ENCODE measurements at places on chromosomes 3 and 15.

- DNase-seq: no peak
Observed at GRCh38 chr3:156751461-156752025, 74.6 kb upstream of the LEKR1 start.

GRCh38 chr3:126340943-126341754 is 16.1 kb downstream of the KLF15 start:
- DNase-seq: no peak

- no peak for DNase-seq
Observed at GRCh38 chr3:188446014-188446413, 292.1 kb downstream of the LPP start.

DNA sequence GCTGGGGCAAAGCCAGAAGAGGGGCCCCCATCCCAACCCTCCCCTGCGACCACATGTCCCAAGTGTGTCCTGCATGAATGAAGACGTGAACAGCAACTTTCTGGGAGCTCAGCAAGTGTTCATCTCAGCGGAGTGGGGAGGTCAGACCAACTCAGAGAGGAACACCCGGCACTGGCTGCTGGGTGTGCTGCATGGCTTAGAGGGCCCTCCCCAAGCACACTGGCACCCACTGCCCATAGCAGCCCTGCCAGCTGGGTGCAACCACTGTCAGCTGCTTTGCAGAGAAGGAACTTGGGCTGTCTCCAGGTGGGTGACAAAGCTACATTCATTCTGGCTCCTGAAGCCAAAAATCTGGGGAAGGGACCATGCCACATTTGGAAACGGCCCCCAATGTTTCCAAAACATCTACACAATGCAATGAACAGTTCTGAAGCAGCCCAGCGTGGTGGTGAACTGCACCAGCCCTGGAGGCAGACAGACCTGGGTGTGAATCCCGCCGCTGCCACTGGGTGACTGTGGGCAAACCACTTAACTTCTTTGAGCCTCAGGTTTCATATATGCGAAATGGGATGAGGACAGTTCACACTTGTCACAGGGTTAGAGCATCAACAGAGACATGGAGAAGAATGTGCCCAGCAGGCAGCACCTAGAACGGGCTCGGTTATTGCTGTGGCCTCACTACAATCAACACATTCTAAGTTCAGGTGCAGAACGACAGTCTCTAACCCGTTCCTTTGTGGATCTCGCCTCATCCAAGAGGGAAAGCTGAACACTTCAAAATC is 145.4 kb downstream of the NUP210 start:
- DNase-seq: no peak

GRCh38 chr3:183513046-183513706 is 42.3 kb downstream of the KLHL6 start:
- peak; percentile 38 for DNase-seq

DNA sequence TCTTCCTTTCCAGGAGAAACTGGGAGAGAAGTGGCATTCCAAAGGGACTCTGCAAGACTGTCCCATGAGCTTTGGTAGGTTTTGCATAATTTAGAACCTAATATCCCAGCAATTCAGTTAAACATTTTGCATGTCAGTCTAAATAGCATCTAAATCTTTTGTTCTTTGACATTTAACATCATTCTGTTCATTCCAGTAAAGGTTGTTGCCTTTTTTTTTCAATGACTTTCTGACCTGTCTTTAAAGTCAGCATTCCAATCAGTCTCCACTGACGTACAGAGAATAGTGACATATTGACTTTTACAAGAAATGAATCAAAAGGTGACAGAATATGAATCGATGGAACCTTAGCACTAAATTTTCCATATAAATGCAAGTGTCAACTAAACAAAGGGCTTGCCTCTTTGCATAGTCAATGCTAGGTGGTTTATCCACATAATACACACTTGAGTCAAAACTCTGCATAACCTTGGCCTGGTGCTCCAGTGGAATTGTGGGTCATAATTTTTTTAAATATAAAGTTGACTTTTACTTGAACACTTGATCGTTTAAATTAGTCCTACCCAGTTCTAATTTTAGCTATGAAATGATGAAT is 370.1 kb downstream of the CNTN6 start:
- no peak for DNase-seq

DNA sequence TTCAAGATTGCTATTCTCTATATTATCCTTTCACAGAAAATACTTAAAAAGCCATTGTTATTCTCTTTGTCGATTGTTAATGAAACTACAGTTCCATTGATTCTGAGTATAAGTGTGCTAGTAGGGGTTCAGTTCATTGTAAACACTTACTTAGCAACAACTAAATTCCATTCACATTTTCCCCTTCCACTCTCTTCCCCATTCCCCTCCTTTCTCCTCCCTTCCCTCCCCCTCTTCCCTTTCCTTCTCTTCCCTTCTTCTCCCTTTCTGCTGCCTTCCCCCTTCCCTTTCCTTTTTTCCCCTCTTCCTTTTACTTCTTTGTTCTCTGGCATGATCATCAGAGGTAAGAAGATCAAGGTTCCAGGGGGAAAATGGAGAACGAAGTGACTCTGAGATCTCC is 21.3 kb upstream of the RIOX2 start:
- no peak for DNase-seq

- DNase-seq: no peak
Observed at GRCh38 chr15:75483961-75484360, 32.5 kb upstream of the SIN3A start.

GRCh38 chr15:101250341-101250831 is 1.5 kb downstream of the CHSY1 start:
- DNase-seq: no peak

DNA sequence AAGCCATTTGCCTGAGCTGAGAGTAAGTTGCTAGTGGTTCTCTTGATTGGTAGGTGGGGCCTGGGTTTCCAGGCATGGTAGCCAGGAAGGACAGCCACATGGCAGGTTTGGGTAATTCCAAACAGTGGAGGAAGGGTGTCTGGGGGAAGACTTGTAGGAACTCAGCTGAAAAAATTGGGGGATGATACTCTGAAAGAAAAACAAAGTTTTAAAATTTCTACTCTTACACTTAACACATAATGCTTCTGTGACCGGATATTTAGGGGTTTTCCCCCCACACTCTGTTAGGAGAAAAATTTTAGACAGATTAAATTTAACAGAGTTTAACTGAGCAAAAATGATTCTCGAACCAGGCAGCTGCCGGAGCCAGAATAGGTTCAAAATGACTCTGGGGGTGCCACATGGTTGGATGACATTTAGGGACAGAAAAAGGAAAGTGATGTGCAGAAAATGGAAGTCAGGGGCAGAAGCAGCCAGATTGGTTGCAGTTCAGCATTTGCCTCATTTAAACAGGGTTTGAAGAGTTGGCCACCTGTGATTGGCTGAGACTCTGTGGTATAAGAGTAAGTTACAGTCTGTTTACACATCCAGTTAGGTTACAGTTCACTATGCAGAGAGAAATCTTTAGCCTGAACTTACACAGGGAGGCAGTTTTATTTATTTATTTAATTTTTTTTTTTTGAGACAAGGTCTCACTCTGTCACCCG is 8.1 kb downstream of the B2M start:
- DNase-seq: no peak

DNA sequence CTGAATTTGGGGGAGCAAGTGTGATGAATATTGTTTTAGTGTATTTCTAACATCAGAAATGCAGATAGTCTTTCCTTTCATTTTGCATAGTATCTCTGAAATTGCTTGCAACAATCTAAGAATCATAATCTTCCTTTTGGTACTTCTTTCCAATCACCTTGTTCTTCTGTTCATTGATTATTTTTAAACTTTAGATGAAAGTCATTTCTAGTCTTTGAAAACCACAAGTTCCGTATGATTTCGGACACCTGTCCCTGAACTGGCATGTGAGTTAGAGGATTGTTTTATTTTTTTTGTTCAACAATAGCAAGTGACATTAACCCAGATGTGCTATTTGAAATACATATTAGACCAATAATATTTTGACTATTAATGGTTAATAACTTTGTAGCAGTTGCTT is 329.7 kb downstream of the UNC13C start:
- DNase-seq: no peak

GRCh38 chr3:102450976-102451375 is 16.2 kb downstream of the ZPLD1 start:
- DNase-seq: no peak

DNA sequence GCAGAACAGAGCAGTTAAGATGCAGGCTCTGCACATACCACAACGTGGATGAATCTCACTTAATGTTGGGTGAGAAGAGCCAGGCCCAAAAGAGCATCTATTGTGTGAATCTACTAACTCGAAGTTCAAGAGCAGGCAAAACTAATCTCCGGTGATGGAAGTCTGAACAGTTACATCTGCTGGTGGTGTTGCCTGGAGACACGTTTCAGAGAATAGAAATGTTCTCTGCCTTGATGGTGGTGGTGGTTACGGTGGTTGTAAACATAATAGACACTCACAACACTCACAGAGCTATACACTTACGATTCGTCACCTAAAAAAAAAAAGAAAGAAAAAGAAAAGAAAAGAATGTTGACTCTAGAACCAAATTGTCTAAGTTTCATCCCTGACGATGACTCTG is 86.8 kb downstream of the LIPC start:
- no peak for DNase-seq

GRCh38 chr3:125072749-125073389 is 17.1 kb upstream of the HEG1 start:
- DNase-seq: no peak

DNA sequence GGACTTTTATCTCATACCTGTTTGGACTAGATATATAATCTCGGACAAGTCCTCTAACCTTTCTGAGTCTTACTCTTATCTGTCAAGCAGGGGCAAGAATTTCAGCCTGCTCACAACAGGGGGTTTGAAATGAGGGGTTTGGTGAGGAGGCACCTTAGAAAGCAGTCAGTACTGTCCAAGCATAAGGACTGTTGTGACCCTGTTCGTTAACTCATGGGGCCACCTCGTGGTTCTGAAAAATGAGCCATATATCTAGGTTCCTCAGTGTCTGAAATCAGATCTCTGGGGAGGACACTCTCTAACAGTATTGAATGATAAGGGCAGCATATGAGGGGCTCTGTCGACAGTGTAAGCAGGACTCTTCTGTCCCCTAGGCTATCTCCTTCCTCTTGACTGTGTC is 7.2 kb upstream of the TIMP4 start:
- no peak for DNase-seq

DNA sequence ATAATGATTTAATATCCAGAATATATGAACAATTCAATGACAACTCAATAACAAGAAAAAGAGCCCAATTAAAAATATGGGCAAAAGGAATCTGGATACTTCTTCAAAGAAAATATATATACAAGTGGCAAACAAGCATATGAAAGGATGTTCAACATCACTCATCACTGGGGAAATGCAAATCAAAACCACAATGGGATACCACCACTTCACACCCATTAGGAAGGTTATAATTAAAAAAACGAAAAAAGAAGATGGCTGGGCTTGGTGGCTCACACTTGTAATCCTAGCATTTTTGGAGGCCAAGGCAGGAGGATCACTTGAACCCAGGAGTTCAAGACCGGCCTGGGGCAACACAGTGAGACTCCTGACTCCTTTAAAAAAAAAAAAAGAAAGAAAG is 4.1 kb downstream of the CCDC12 start:
- DNase-seq: no peak

DNA sequence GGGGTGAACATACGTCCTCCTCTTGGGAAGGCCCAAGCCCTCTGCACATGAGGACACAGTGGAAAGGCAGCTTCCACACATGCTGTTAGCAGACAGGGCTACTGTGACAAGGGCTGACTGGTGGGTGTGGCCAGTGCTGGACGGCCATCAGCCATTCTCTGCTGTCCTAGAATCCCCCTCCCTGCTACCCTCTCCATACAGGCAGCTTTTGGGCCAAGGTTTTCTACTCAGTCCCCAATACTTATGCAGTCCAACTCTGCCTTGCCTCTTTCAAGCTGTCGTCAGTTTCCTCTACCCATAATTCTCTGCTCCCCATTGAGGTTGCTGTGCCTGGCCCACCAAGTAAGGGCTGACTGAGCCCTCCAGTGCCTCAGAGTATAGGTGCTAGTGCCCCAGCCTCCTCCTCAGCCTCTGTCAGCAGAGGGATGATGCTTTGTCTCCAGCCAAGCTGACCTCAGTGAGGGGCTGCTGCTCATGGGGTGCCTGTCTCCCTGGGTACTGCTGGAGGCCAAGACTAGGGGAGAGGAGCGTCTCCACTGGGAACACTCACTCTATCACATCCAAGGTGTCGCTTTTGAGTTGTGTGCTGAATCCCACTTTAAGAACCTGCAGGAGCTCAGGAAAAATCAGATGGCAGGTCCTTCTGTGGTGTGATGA is 2.8 kb downstream of the LOXL1 start:
- DNase-seq: no peak

- DNase-seq: no peak
Observed at GRCh38 chr3:102233881-102234280, 200.9 kb upstream of the ZPLD1 start.

DNA sequence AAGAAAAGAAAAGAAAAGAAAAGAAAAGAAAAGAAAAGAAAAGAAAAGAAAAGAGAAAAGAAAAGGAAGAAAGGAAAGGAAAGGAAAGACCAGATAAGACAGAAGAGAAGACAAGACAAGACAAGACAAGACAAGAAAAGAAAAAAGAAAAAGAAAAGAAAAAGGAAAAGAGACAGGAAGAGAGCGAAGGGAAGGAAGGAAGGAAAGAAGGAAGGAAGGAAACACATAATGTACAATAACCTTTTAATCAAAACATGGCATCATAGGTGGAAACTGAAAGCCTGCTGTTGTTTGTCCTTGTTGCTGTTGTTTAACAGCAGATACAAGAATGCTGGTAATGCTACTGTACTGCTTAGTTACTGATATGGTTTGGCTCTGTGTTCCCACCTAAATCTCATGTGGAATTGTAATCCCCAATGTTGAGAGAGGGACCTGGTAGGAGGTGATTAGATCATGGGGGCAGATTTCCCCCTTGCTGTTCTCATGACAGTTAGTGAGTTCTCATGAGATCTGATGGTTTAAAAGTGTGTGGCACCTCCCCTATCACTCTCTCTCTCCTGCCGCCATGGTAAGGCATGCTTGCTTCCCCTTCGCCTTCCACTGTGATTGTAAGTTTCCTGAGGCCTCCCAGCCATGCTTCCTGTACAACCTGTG is 67.3 kb downstream of the MCF2L2 start:
- DNase-seq: no peak

DNA sequence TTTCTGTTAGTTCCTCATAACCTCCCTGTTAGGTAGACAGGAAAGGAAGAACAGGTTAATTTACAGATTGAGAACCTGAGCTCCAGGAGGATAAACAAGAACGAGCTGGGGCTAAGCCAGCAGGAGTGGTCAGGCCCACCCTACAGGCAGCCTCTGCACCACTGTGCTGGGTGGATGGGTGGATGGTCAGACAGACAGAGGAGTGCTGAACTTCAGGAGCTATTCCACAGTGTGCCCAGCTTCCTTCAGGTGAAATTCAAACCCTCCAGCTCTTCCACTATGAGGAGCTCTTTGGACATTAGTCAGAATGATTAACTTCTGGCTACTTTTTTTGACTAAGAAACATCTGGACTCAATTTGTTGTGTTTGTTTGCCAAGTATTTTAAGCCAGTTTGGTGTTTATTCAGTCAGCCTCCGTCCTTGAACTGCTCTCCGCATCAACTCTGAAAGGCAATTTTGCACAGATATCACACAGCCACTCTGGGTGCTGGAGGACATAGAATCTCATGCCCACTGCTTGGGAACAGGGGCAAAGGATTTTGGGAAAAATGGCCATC is 361.9 kb downstream of the CLSTN2 start:
- DNase-seq: no peak

Measured in activated gamma-delta T cell treated with anti-CD3 and anti-CD28 coated beads, Interleukin-2, amount 50 U/mL, for 16 hours (primary cell).